Gastroesophageal sphincter (tissue), 4 donors: ENCODE measurements at places on chromosomes 4 and X.

DNA sequence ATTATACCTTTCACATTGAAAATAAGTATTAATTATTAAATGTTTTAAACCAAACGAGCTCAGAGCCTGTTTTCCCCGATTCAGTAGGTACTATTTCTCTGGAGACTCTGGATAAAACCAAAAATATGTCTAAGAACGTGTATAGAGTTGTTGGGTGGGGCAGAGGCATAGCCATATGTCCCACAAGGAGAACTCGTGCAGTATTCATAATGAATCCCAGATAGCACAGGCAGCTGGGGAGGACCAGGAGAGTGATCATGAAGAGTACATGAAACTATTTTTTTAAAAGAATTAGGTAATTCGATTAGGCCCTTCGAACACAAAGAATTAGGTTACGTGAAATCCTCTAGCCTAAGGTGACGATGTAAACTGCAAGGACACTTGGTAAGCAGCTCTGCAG lies 76.1 kb downstream of the CLDN22 start:
- ATAC-seq = no peak

DNA sequence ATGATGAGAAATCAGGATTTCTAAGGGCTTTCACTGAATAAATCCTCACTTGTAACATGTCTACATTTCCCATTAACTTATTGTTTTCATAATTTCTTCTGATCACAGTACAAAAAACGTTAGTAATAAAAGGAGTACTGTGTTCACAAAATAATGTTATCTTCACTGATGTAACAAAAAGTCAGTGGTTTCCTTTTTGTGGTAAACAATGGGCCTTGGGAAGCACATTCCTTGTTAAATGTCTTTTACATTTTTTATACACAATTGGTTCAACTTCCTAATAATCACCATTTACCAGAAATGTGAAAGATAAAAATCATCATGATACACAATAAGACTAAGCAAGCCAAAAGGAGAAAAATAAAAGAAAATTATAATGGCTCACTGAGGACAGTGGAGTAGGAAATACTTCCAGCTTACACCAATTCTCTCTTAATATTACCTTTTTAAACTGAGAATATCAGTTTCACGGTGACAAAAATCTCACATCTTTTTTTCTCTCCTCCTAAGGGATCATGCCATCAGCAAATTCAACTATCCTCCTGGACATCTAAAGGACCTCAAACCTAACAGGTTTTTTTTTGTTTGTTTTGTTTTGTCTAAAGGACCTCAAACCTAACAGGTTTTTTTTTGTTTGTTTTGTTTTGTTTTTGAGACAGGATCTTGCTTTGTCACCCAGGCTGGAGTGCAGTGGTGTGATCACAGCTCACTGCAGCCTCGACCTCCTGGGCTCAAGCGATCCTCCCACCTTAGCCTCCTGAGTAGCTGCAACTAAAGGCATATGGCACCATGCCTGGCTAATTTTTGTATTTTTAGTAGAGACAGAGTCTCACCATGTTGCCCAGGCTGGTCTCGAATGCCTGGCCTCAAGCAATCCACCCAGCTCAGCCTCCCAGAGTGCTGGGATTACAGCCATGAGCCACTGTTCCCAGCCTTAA lies 57.3 kb downstream of the FRYL start:
- ATAC-seq = no peak

DNA sequence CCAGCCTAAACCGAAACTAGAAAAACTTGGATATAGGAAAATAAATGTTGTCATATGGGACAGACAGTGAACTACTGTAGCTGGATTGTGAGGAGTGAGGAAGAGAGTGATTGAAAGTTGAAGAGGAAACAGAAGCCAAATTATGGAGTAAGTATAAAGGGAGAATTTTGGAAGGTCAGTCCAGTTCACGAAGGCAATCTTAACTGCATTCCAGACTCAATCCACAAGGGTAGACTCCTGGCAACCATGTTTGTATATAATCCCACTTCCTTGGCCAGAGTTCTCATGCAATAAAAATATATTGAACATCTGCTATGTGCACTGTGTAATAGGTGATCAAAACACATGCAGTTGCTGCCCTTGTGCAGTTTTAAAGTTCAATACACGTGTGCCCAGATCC lies 58.6 kb upstream of the CAMK2D start:
- ATAC-seq = no peak

DNA sequence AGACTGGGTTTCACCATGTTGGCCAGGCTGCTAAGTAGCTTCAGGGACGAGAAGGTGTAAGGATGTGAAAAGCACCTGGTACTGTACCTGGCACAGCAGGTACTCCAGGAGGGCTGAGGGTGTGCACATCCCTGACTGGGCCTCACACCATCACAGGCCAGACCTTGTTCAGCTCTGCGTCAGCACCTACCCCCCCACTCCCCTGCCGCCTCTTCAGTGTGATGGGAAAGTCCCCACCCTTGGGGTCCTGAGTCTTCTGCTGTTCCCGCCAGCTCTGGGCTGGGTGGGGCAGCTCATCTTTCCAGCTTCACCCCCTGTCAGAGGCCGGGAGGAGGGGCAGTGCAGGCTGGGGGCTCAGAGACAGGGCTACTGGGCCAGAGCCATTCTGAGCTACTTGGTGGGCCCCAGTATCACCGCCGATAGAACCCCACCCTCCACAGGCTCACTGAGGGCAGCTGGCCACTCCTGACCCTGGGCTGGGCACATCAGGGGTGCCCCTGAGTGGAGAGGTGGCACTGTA lies 6.7 kb upstream of the SH3BP2 start:
- no peak for ATAC-seq

- ATAC-seq = no peak
These were observed 20.5 kb downstream of the AIFM1 start for GRCh38 chrX:130145123-130145522.

DNA sequence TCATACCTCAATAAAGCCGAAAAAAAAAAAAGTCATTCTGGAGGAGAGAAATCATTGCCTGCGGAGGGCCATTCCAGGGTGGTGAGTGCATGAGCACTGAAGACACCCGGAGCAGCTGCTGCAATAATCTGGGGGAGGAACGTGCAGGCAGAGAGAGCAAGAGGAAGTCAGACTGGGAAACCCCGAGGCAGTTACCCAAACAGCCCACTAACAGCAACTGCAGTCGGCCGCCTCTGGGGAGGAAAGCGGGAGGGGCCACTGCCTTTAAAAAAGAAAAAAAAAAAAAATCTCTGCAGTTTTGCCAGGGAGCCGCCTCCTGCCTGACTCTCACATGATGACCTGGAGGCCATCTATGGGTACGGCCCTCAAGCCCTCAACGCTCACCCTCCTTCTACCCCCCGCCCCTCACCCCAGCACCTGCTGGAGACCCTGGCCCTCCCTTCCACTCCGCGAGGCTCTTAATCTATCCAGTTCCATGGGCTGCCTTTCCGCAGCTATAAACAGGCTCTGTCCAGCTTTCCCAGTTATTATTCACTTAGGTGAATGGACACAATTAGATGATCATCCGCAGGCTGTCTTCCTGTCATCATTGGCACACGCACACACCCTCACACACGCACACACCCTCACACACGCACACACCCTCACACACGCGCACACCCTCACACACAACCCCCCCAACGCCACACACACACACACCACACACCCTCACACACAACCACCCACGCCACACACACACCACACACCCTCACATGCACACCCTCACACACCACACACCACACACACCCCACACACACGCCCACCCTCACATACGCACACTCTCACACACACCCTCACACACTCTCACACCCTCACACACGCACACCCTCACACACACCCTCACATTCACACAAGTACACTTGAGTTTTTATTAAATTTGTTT lies 3.4 kb upstream of the AVPR2 start:
- ATAC-seq = peak; percentile 80

- ATAC-seq = no peak
These were observed 30.2 kb downstream of the PPP2R3B start for GRCh38 chrX:356385-357034.

- ATAC-seq = no peak
These were observed 223.1 kb upstream of the FAT1 start for GRCh38 chr4:186946682-186947294.

- ATAC-seq = no peak
These were observed 2.8 kb upstream of the SOD3 start for GRCh38 chr4:24792552-24792951.

GRCh38 chr4:41110050-41110449 lies 104.3 kb downstream of the APBB2 start:
- ATAC-seq = no peak

DNA sequence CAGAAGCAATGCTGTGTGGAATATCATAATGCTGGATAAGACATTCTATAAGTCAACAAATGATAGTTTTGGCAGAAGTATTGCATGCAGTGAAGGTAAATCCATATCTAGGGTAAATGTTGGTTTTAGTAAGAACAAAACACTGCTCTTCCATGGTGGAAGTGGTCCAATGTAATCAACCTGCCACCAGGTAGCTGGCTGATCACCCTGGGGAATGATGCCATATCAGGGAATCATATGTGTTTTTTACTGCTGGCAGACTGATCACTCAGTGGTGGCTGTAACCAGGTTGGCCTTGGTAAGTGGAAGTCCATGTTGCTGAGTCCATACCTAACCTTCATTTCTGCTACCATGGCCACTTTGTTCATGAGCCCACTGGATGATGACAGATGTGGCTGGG lies 74.0 kb upstream of the CENPE start:
- ATAC-seq = no peak

- ATAC-seq = no peak
These were observed 89.7 kb downstream of the BCOR start for GRCh38 chrX:40007756-40008705.

DNA sequence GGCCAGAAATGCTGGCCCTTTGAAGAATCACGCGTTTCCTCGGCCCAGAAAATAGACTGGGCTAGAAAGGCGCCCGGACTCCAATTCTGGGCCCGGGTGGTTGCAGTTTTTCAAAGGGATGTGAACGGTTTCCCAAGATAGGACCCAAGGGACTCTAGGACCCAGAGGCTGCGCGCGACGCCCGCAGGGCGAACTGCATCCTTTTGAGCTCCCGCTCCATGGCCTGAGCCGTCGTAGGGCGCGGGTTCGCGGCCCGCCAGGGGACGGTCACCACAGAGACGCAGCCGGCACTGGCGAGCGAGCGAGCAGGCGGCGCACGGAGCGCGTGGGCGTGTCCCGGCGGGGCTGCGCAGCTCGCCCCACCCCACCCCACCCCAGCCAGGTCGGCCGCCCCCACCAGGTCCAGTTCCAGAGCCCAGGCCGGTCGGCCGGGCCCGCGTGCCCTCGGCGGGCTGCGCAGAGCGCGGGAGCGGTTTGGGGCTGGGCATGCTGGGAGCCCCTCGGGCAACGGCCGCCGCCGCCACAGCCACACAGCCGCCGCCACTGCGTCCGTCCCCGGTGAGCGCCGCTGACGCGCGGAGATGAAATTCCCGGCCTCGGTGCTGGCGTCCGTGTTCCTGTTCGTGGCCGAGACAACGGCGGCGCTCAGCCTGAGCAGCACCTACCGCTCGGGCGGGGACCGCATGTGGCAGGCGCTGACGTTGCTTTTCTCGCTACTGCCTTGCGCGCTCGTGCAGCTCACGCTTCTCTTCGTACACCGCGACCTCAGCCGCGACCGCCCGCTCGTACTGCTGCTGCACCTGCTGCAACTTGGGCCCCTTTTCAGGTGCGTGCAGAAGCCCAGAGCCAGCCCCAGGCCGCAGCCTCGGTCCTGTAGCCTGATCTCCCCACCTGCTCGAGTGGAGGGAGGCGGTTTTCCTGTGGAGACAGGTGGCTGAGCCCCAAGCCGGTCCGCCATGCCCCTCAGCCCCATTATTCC lies at the start of gene XK:
Gene XK, plus strand, starts transcription at position 411 of the 979 bp plus-strand sequence. Its CDS starts 171 bp downstream, at position 582.
- ATAC-seq = peak; percentile 72

DNA sequence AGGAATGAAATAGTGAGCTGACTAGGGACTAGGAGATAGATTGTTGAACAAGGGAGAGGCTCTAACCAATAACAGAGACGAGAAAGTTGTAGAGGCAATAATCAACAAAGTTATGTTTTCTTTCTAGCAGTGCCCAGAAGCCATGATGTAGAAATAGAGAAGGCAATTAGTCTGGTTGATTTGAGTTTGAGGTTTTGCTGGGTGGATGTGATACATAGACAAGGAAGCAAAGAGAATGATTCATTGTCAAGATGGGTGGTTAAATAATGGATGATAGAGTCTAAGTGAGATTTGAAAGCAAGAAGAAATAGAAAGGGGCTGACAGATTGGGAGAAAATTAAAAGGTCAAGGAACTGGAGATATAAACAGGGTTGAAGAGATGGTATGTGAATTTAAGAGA lies 11.2 kb downstream of the RBM41 start:
- no peak for ATAC-seq

- ATAC-seq = no peak
These were observed 10.8 kb downstream of the CTAG1A start for GRCh38 chrX:154595559-154596249.

GRCh38 chrX:23902419-23902818 lies 5.3 kb downstream of the APOO start:
- ATAC-seq = peak; percentile 49

GRCh38 chrX:37383313-37383712 lies 34.1 kb downstream of the PRRG1 start:
- ATAC-seq = no peak

DNA sequence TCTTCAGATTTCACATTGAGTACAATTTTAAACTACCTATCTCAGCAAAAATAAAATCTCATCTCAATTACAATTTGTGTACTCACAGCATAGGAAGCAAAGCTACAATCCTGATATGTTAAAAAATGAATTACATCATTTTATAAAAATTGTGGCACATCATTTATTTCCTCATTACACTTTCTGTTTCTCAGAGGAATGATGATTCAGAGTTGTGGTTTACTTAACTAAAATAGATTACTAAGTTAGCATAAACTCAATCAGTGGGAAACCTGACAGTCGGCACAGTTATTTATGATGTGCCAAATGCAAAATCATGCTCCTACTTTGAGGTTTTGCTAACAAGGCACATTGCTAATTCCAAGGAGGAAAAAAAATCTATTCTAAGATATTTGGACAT lies 325.0 kb downstream of the FBXO8 start:
- no peak for ATAC-seq

DNA sequence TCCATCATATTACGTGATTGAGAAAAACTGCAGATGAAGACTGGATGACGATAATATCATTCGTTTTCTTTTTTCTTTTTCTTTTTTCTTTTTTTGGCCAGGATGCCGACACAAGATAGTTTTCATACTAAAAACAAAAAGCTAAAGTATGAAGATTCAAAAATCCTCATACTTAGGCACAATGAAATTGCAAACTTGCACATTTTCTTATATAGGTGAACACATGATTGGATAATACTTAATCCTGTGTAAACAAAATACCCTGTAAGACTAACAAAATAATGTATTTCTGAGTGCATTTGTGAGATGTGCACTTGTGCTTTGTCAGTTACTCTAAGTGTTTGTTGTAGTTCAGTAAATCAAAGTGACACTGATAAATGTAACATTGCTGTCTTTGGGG lies 568.9 kb downstream of the ANKRD50 start:
- ATAC-seq = no peak
